ENCODE measurements at places on chromosomes 11 and 22. TPM values are rescaled to one million over a fixed set of nuclear protein-coding genes. Genes with fewer than 3 reads are reported as not detected.
A peak's percentile ranks its signal among the peaks of the same experiment; 100 is the strongest.

The IL17RA gene
- total RNA-seq, result 8.0 TPM

The GPHA2 gene
- total RNA-seq, result not detected

The RFPL2 gene
- total RNA-seq, result 0.43 TPM

The OR10A2 gene
- not detected for total RNA-seq

- no peak for DNase-seq
- no peaks in the 10 kb centered on the region for H3K27me3 ChIP-seq
- H3K4me3 ChIP-seq, result no peak overlapping the region
- no peak overlapping the region for H3K27ac ChIP-seq
These were observed 168.5 kb downstream of the NAV2 start for GRCh38 chr11:19881177-19881576.

GRCh38 chr11:119460582-119460981 lies 37.6 kb upstream of the THY1 start:
- no peak for DNase-seq
- no peaks in the 10 kb centered on the region for H3K36me3 ChIP-seq
- no peak overlapping the region for H3K4me3 ChIP-seq
- no peaks in the 10 kb centered on the region for H3K4me1 ChIP-seq
- H3K27me3 ChIP-seq, result peaks cover 16% of the 10 kb centered on the region

DNA sequence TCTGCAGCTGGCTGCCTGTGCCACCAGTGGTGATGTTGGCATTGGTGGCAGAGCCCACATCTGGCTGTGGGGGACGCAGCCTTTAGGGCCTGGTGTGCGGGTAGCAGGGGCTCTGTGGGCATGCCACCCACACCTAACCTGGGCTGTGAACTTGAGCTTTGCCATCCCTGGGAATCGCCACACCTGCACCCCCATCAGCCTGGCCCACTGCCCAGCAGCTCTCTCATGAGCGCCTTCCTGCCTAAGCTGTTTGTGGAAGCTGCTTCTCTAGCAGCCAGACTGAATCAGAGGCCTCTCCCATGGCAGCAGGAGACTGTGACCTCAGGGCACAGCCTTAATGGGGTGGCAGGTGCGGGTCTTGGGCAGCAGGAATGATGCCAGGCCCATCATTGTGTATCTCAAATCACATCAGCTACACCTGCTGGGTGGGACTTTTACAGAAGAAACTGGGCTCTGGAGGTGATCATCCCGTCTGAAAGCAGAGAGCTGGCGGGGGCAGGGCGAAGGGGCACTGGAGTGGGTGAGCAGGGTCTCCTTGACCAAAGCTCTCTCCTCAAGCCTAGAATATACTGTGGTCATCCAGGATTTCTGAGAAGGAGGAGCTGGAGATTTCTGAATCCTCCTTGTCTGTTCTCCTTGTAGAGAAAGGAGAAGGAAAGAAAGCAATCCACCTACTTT lies 17.8 kb upstream of the CARS1 start:
- H3K27me3 ChIP-seq, result peaks cover 1% of the 10 kb centered on the region

GRCh38 chr22:38696606-38697424 lies 3.9 kb downstream of the JOSD1 start:
- peaks cover 23% of the 10 kb centered on the region for H3K36me3 ChIP-seq
- no peak for DNase-seq
- H3K4me1 ChIP-seq, result peaks cover 51% of the 10 kb centered on the region
- H3K27me3 ChIP-seq, result peaks cover 6% of the 10 kb centered on the region
- peak overlapping the region; percentile 91 for H3K4me3 ChIP-seq

- H3K27ac ChIP-seq, result no peak overlapping the region
- no peak overlapping the region for H3K4me3 ChIP-seq
- H3K27me3 ChIP-seq, result peaks cover 89% of the 10 kb centered on the region
- H3K36me3 ChIP-seq, result no peaks in the 10 kb centered on the region
These were observed 449.4 kb downstream of the NTM start for GRCh38 chr11:131819865-131820264.

DNA sequence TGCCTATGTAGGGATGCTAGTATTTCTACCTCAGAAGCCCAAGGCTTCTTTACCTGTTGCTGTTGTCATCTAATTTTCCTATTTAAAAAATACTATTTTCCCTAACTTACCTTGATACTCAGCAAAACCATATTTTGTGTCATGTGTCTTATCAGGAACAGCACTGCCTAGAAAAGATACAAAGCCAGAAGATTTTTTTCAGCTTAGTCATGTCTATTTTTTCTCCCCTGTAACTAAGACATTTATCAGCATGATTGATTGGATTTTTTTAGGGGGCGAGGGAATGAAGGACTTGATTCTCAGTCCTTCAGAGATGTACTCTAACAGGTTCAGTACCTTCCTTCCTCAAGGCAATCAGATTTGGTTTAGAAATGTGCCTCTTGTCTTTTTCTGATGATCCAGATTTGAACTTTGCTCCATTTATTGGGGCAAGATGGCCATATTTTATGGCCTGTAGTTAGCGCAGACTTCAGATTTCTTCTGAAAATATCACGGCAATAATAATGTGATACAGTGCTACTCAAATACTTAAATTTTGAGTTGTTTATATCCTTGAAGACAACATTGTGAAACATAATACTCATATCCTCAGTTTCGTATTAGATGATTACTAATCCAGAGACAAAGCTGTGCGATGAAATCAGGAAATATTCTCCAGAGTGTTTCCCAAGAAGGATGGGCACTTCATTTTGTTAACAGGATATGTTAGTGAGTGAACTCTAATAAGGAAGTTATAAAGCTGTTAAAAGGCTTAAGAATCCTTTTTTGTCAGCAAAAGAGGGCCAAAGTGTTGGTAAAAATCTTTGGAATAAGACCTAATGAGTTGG lies 3.8 kb upstream of the PIK3IP1 start:
- H3K27me3 ChIP-seq, result no peaks in the 10 kb centered on the region
- no peak for DNase-seq
- no peaks in the 10 kb centered on the region for H3K36me3 ChIP-seq

- H3K4me3 ChIP-seq, result no peak overlapping the region
- H3K27ac ChIP-seq, result no peak overlapping the region
- no peaks in the 10 kb centered on the region for H3K4me1 ChIP-seq
These were observed 468.9 kb downstream of the LUZP2 start for GRCh38 chr11:24965748-24966147.

Data from type B pancreatic cell (in vitro differentiated cells).